HuH-7.5 (cell line): ENCODE measurements at places on chromosomes 4 and X.

GRCh38 chrX:29617276-29617675 is 598.1 kb upstream of the MAGEB2 start:
- no peak for DNase-seq

- no peak for DNase-seq
Observed at GRCh38 chr4:146437778-146438177, 84.0 kb downstream of the SLC10A7 start.

- DNase-seq: no peak
Observed at GRCh38 chr4:20617678-20618396, 82.4 kb upstream of the PACRGL start.

GRCh38 chr4:22498866-22499265 is 17.0 kb downstream of the ADGRA3 start:
- no peak for DNase-seq

- no peak for DNase-seq
Observed at GRCh38 chr4:1772853-1773538, 20.1 kb upstream of the FGFR3 start.

DNA sequence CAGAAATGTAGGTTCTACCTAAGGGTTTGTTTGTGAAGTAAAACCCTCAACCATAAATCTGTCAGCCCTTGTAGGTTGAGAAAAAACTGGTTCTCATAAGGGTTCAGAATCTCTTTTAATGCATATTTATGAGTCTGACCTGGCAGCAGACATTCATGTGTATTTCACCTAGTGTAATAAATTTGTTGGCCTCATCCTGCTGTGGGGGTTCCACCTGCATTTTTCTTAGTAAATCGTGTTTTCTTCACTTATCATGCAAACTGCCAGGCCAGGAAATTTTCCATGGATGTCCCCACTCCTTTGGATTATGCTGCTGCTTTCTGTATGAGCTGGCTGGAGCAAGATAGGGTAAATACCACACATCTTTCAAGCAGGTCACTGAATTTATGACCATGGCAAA is 42.4 kb downstream of the KLHL13 start:
- no peak for DNase-seq

GRCh38 chrX:125289920-125290319 is 29.8 kb upstream of the TEX13C start:
- no peak for DNase-seq

DNA sequence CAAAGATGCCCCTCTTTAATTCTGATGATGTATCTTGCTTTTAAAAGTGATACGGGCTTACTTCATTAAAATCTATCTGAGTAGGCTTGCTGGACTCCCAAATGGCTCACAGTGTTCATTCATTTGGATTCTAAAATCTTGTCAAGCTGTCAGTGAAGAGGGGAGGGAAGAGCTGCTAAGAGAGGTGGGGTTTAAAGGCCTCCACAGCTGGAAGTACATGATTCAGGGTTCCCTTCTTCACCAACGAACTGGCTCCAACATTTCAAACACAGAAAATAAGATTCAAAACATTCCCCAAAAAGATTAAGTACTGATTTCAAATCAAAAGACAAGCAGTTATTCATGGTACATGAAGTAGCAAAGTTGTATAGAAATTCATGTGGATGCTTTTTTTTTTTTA is 133.0 kb upstream of the NAP1L5 start:
- no peak for DNase-seq

DNA sequence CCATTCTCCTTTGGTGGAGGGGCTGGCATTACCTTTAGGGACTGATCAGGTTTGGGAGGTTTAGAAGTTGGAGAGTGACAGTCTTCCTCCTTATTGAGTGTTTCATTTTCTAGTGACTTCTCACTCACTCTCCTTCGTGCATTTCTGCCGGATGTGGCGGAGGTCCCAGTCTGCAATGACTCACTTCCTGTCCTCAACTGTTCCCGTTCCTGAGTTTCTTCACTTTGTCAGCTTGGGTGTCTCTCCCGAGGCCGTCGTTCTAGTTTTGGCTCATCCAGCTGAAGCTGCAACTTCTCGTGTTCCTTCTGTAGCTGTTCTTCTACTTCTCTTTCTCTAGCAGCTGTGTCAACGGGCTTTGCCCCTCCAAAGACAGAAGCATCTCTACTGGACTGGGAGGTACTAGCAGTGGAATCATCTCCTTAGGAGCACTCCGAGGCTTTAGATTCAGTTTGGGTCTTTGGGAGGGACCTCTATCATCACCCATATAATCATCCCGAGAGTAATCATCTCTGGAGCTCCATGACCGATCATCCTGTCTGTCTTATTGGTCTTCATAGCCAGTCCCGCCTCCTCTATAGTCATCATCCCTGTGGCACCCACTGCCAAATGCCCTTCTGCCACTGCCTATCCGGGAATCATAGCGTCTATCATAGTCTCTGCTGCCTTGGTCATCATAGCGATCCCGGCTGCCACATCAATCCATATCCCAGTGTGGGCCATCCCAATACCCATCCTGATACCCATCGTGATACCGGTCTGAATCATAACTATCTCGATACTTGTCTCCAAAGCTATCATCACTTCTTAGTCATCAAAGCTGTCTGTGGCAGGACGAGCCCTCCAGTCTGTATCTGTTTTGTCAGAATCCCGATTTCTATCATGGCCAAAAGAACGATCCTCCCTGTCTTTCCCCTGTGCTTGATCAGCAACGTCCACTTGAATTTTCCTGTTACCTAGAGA is 35.3 kb upstream of the VSIG4 start:
- DNase-seq: no peak

- no peak for DNase-seq
Observed at GRCh38 chrX:40167850-40168479, 70.2 kb upstream of the BCOR start.
